NCI-H1417 treated with DMSO at 0.1 percent for 48 hours (cell line): ENCODE measurements at places on chromosomes 11 and 22.
A peak's percentile ranks its signal among the peaks of the same experiment; 100 is the strongest.

DNA sequence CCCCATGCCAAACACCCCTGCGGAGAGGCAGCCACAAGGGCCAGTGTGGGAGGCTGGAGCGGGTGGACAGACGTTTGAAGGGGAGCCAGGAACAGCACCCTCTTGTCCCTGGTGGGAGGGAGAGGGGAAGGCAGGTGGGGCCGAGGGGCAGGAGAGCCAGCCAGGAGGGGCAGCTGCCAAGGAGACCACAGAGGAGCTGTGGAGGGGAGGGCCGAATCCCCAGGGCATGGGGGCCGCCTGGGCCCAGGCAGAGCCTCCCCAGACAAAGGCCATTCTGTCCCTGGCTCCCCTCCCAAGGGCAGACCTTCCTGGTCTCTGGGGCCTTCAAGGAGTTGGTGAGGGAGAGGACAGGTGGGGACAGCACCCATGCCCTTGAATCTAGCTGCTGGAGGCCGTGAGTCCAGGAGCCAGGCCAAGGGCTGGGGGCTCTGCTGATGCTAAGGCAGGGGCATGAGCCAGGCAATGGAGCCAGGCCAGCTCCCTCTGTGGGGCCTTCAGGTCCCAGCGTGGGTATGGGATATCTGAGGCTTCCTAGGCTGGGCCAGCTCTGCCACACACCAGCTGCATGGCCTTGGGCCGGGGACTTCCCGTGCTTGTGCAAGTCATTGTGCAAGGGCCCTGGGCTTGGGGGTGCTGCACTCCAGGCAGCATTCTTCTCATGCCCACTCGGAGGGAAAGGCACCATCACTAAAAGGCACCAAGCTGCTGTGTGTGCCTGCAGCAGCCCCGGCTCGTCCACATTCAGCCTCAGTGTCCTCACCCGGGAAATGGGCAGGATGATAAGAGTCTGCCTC is 11.4 kb downstream of the EMID1 start:
- DNase-seq = no peak

DNA sequence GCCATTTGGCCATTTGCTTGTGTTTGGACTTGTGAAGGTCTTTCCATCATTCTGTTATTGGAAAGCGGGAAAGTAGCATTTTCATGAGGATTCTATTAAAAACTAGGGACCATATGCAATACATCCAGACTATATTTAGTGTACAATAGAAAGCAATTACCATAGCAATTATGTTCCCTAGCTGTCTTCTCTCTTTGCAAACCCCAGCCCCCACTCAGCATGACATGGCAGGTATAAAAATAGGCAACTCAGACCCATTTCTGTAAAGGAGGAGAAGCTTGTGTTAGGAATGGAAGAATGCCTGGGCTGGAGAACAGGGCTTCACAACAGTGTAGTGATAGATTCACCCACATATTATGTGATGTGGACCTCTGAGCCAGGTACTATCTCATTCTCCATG is 12.4 kb downstream of the OR51B6 start:
- DNase-seq = no peak

GRCh38 chr11:120517801-120518291 is 6.3 kb downstream of the GRIK4 start:
- no peak for DNase-seq

DNA sequence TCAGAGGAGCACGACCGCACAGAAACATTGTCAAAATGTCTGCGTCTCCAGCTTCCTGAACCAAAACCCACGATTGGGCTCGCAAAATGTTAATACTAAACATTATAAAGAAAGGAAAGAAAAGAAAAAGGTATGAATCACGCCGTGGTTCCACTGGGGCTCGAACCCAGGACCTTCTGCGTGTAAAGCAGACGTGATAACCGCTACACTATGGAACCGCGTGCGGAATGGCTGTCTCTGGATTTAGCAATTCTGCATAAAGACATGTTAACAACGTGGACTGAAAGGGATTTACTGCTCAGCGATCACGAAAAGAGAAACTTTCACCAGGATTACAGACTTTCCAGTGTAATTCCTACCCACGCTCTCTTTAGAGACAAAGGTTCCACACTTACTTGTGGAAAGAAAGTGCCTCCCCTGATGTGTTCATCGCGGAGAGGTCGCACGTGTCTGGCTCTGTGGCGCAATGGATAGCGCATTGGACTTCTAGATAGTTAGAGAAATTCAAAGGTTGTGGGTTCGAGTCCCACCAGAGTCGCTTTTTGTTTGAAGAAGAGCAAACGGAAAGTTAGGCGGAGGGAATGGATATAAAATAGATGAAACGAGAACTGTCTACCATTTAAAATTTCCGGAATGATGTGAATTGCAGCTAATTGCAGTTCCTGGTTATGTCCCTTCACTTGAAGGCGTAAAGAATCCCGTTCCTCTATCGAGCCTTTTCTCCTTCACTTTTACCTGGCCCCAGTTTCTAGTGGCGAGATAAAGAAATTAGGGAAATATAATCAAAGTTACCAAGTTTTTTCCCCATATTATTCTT is 39.7 kb downstream of the OR4D9 start:
- DNase-seq = peak; percentile 96

- DNase-seq = no peak
Measured at GRCh38 chr11:64874308-64875240, 3.8 kb downstream of the EHD1 start.

DNA sequence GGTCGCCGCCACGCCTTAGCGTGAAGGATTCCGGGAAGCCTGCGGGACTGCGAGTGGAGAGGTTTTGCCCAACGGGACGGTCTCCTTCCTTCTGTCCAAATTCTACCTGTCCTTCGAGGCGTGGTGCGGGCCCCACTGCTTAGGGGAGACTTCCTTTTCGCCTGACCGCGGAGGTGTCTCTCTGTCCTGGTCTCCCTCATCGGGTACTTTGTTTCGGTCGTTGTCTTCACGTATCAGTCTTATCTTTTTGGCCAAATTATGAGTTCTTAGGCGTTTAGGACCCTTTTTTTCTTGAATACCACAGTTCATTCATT is 388 bp downstream of the HINFP start:
- DNase-seq = no peak

DNA sequence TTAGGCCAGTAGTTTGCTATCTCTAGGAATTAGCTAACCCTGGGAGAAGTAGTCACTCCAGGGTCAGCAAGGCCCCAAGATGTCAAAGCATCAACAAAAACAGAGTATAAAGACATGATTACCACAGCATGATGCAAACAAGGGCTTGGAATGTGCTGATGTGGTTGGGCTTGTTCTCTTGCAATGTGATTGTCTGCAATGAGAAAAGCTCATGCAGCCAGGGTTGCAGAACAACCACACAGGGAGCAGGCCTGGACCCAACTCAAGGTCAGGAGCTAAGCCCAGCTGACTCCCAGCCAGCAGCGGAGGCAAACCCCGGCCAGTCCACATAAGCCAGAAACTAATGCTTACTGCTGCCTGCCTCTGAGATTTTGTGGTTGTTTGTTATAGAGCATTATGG is 132.4 kb upstream of the ZC3H12C start:
- DNase-seq = no peak

- no peak for DNase-seq
Measured at GRCh38 chr11:77642228-77642627, 4.6 kb upstream of the CLNS1A start.

- no peak for DNase-seq
Measured at GRCh38 chr11:454043-454442, 4.0 kb downstream of the PTDSS2 start.

DNA sequence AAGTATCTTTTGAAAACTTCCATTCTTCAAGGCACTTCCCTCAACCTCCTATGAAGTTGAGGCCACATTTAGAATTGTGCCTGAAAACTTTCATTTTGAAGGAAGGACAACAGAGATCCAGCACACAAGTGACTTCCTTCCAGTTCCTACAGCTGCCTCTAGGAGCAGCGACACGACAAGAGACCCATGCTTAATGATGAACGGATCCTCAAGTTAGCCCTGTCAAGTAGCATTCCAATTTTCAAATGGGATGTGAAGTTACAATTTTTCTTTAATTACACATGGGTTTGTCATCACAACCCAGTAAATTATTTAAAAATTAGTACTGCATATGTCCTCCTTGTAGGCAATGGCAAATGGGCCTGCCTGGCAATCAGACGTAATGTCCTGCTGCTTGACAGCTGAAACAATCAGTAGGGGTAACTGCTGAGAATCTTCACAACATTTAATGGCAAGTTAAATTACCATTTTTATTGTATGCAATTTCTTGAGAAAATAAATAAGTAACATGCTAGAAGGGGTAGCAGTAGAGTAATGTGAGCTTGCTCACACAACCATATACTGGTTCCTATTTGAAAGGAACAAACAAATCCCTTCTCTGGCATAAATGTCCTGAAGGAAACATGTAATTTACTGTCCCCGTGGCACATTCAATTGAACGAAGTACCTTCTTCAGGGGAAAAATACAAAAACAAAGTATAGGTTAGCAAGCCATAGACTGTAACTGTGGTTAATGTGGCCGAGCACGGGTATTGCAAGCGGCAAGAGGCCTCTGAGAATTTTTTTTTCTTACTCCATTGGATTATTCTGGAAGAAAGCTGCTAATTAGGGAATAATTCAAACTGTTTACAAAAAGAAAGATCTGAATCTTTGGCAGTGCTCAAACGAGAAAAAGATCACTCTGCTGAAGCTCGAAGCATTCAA is 288.3 kb downstream of the CADM1 start:
- no peak for DNase-seq

DNA sequence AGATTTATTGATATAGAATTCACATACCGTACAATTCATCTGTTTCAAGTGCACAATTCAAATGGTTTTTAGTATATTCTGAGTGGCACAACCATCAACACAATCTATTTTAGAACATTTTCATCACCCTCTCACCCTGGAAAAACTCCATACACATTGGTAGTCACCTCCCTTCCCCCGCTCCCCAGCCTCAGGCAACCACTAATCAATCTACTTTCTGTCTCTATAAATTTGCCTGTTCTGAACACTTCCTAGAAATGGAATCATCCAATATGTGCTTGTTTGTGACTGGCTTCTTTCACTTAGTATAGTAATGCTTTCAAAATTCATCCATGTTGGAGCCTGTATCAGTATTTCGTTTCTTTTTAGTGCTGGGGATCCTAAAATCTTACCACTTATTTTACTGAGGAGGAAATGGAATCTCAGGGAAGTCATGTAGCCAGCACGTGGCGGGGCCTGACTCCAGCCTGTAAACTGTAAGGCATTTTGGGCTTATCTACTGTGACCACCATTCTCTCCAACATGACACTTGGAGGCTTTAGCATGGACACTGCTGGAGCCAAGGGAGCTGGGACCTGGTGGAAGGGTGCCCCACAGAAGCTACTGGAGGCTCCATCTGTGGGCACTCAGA is 905 bp upstream of the UCP3 start:
- no peak for DNase-seq

DNA sequence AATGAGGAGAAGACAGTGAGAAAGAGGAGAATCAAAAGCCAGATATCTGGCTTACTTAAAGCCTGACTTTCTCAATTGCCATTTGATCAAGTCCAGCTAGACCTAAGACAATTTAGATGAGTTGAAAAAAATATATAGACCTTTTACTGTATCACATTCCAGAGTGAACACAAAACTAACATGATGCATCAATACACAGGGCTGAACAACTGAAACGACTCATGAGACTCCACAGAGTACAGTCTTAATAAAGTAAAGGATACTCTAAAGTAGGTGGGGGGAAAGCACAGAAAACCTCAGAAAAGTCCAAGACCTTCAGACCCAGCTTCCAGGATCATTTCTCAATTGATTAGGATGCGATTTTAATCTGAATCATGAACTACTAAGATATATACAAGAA is 95.3 kb upstream of the OR9G4 start:
- no peak for DNase-seq
